ENCODE measurements at places on chromosomes 11 and 22. TPM values are rescaled to one million over a fixed set of nuclear protein-coding genes. Genes with fewer than 3 reads are reported as not detected.
A peak's percentile ranks its signal among the peaks of the same experiment; 100 is the strongest.

- H3K27ac ChIP-seq: no peak overlapping the region
- no peaks in the 10 kb centered on the region for H3K27me3 ChIP-seq
- no peaks in the 10 kb centered on the region for H3K4me1 ChIP-seq
- H3K36me3 ChIP-seq: no peaks in the 10 kb centered on the region
Observed at GRCh38 chr11:126561327-126561893, 205.9 kb downstream of the ST3GAL4 start.

- H3K27ac ChIP-seq: no peak overlapping the region
- H3K36me3 ChIP-seq: peaks cover 35% of the 10 kb centered on the region
- peaks cover 6% of the 10 kb centered on the region for H3K4me1 ChIP-seq
- no peak for DNase-seq
- no peaks in the 10 kb centered on the region for H3K27me3 ChIP-seq
Observed at GRCh38 chr22:24337894-24338645, 67.4 kb downstream of the SPECC1L start.

DNA sequence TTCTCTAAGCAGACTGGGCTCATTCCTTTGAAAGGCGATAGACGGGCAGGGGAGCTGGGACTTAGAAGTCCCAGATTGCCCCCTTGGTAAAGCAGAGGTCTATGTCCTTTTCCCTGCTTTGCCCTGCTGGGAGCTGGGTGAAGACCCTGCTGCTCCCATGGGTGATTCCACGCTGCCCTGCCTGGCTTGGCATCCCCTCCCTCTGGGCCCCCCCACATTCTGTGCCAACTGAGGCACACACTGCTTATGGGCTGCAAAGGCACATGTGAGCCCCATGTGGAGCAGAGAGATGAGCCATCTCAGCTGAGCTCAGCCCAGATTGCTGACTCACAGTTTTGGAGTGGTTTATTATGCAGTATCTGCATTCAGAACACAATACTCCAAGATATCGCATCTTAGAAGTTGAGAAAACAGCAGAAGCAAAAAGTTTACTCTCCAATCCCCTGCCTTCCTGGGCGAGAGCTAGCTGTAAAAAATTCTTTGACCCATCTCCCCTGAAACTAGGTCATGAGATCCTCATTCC lies 127.2 kb downstream of the ST3GAL4 start:
- no peaks in the 10 kb centered on the region for H3K36me3 ChIP-seq
- no peak overlapping the region for H3K27ac ChIP-seq
- DNase-seq: no peak

- H3K4me1 ChIP-seq: no peaks in the 10 kb centered on the region
- H3K27me3 ChIP-seq: no peaks in the 10 kb centered on the region
- H3K4me3 ChIP-seq: no peak overlapping the region
- no peak overlapping the region for H3K27ac ChIP-seq
Observed at GRCh38 chr11:128181088-128181480, 406.3 kb downstream of the ETS1 start.

PGAP2 gene
- 18.4 TPM for total RNA-seq

DNA sequence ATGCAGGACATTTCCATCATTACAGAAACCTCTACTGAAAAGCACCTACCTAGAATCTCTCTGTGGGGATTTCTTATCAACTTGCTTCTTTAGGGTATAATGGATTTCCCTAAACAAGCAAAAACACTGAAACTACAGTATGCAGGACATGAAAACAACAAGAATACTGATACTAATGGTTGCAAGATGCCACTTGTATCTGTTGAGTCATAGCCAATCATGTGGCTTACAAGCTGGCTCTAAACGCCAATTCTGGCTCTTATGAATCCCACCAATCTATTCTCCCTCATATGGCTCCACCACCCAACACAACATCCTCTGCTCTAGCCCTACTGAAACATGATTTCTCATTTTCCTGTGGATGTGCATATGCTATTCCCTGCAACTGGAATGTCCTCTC lies 22.6 kb downstream of the TENM4 start:
- H3K27ac ChIP-seq: no peak overlapping the region
- H3K4me3 ChIP-seq: no peak overlapping the region
- H3K27me3 ChIP-seq: no peaks in the 10 kb centered on the region

DNA sequence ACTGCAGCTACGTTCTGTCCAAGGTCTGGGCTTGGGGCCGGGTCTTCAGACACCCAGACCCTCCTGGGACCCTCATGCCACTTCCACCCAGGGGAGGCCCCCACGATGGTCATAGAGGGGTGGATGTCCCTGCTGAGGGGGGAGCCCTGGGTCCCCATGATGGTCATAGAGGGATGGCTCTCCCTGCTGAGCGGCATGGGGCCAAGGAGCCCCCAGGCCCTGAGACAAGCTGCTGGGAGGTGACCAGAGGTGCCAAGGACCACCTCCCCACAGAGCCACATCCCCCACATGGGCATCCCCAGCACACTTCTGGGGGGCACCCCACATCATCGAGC lies 7.2 kb downstream of the MUC5B start:
- H3K36me3 ChIP-seq: no peaks in the 10 kb centered on the region
- no peak overlapping the region for H3K4me3 ChIP-seq
- no peaks in the 10 kb centered on the region for H3K27me3 ChIP-seq
- no peaks in the 10 kb centered on the region for H3K4me1 ChIP-seq
- no peak for DNase-seq

NLRP14 gene
- not detected for total RNA-seq

DNA sequence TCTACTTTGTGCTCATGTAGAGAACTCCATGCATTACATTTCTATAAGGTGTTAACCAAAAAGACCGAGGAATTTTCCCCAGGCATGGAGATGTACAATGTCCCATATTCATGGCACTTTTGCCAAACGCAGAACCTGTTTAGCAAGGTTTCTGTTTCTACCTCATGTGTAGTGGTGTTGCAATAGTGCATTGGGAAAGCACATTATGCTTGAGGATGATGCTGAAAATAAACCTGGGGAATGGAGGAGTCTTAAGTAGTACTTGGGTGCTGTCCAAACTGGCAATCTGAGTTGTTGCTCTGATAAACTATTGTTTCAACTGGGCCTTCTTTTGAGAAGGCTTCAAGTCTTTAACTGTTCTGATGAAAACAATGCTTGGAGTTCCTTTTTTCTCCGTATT lies 11.5 kb upstream of the MUC15 start:
- H3K4me1 ChIP-seq: no peaks in the 10 kb centered on the region
- H3K27ac ChIP-seq: no peak overlapping the region
- DNase-seq: no peak
- H3K4me3 ChIP-seq: no peak overlapping the region

- H3K4me1 ChIP-seq: no peaks in the 10 kb centered on the region
- H3K27me3 ChIP-seq: no peaks in the 10 kb centered on the region
- no peak overlapping the region for H3K27ac ChIP-seq
- H3K36me3 ChIP-seq: no peaks in the 10 kb centered on the region
Observed at GRCh38 chr11:69582756-69583467, 58.0 kb upstream of the CCND1 start.

DAGLA gene
- total RNA-seq: 0.44 TPM

DNA sequence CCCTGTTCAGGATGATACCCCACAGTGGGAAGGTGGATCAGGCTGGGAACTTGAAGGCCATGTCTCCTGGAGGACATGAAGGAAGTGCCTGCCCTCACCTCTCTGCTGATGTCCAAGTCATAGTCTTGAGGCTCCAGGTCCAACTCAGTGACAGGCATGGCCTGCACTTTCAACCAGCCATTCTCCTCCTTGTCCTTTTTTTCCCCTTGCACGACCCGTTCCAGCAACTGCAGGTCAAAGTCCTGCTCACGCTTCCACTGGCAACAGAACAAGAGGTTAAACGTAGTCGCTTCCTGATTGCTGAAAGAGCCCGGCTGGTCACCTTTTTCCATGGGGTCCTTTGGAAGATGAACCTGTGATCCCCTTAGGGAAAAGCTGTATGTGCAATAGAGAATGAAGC lies 47.7 kb downstream of the C11orf58 start:
- no peak overlapping the region for H3K27ac ChIP-seq
- no peaks in the 10 kb centered on the region for H3K36me3 ChIP-seq
- DNase-seq: no peak
- no peaks in the 10 kb centered on the region for H3K27me3 ChIP-seq
- H3K4me1 ChIP-seq: peaks cover under 1% of the 10 kb centered on the region

- H3K4me3 ChIP-seq: no peak overlapping the region
- no peak for DNase-seq
- H3K27ac ChIP-seq: no peak overlapping the region
Observed at GRCh38 chr11:23284631-23285030, 424.4 kb upstream of the CCDC179 start.

- H3K27me3 ChIP-seq: no peaks in the 10 kb centered on the region
- DNase-seq: no peak
- H3K27ac ChIP-seq: no peak overlapping the region
- H3K4me3 ChIP-seq: no peak overlapping the region
- no peaks in the 10 kb centered on the region for H3K36me3 ChIP-seq
Observed at GRCh38 chr11:88404932-88405710, 67.6 kb upstream of the CTSC start.

GRCh38 chr22:30424534-30425326 lies 838 bp upstream of the MTFP1 start:
- peak overlapping the region; percentile 71 for H3K4me3 ChIP-seq
- H3K36me3 ChIP-seq: no peaks in the 10 kb centered on the region
- DNase-seq: no peak
- H3K27ac ChIP-seq: peak overlapping the region; percentile 89

API5 gene
- 101 TPM for total RNA-seq

- DNase-seq: no peak
- no peaks in the 10 kb centered on the region for H3K4me1 ChIP-seq
- no peak overlapping the region for H3K4me3 ChIP-seq
- no peak overlapping the region for H3K27ac ChIP-seq
Observed at GRCh38 chr11:38791346-38791961, 2193.4 kb upstream of the RAG2 start.

OR2AG2 gene
- not detected for total RNA-seq

- H3K27me3 ChIP-seq: no peaks in the 10 kb centered on the region
- H3K4me3 ChIP-seq: no peak overlapping the region
- no peak overlapping the region for H3K27ac ChIP-seq
Observed at GRCh38 chr22:20783300-20783673, 9.4 kb downstream of the SERPIND1 start.

DNA sequence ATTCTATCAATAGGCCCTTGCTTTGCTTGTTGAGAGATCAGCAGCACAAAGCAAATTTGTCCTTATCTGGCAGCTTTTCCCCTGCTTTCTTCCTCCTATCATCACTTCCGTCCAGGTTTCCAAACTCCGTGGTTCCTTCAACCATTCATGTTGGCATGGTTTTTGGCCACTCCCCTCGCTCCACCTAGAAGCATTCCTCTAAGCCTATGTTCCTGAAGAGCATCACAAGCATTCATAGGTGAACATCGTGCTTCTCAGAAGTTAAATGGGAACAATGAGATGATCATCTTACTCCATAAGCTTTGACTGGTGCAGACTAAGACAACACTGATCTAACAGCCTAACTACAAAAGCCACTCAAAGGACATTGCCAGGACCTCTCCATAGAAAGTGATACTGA lies 86.3 kb downstream of the ETS1 start:
- peaks cover 99% of the 10 kb centered on the region for H3K4me1 ChIP-seq
- H3K4me3 ChIP-seq: peak overlapping the region; percentile 7
- H3K27me3 ChIP-seq: no peaks in the 10 kb centered on the region
- DNase-seq: no peak
- H3K27ac ChIP-seq: peak overlapping the region; percentile 89
- peaks cover 26% of the 10 kb centered on the region for H3K36me3 ChIP-seq

OR5D14 gene
- total RNA-seq: not detected

GRCh38 chr11:120128392-120129119 lies 9.4 kb downstream of the TRIM29 start:
- H3K36me3 ChIP-seq: no peaks in the 10 kb centered on the region
- H3K27ac ChIP-seq: no peak overlapping the region
- no peaks in the 10 kb centered on the region for H3K27me3 ChIP-seq
- H3K4me1 ChIP-seq: no peaks in the 10 kb centered on the region

PSMC3 gene
- total RNA-seq: 59.6 TPM

MS4A8 gene
- total RNA-seq: not detected

GRCh38 chr11:10891151-10891720 lies 33.4 kb upstream of the ZBED5 start:
- no peak overlapping the region for H3K27ac ChIP-seq
- DNase-seq: no peak
- no peak overlapping the region for H3K4me3 ChIP-seq
- no peaks in the 10 kb centered on the region for H3K27me3 ChIP-seq
- no peaks in the 10 kb centered on the region for H3K4me1 ChIP-seq

CRYBA4 gene
- total RNA-seq: not detected

C11orf65 gene
- 0.30 TPM for total RNA-seq

GRCh38 chr11:21564095-21564494 lies 628.8 kb upstream of the ANO5 start:
- H3K4me3 ChIP-seq: no peak overlapping the region
- no peaks in the 10 kb centered on the region for H3K36me3 ChIP-seq
- no peaks in the 10 kb centered on the region for H3K4me1 ChIP-seq
- no peak for DNase-seq
- H3K27me3 ChIP-seq: no peaks in the 10 kb centered on the region

GRCh38 chr22:43881091-43882061 lies 10.4 kb downstream of the PNPLA5 start:
- H3K27ac ChIP-seq: no peak overlapping the region
- no peaks in the 10 kb centered on the region for H3K36me3 ChIP-seq
- H3K4me3 ChIP-seq: no peak overlapping the region
- DNase-seq: no peak
- no peaks in the 10 kb centered on the region for H3K4me1 ChIP-seq
- H3K27me3 ChIP-seq: no peaks in the 10 kb centered on the region

DNA sequence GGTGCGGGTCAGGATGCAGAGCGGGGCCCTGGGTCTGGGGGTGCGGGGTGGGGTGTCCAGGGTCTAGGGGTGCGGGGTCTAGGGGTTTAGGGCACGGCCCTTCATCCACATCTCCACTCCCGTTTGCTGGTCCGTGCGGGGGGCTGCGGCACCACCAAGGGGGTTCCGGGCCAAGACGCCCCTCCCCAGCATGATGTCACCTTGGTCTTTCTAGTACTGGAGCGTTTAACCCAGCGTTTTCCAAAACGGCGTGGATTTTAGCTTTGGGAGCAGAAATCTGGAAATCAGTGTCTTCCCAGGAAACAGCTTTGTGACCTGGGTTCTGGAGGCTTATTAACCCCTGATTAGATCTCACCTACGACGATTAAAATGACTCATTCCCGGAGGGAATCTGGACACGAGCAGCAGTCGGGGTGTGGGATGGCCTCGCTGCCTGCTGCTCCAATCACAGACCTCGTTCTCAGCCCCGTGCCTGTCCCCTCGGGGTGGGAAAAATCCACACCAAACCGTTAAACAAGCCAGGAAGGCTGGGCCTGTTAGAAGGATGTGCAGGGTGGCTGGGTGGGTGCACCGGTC lies 759 bp downstream of the AP2A2 start:
- DNase-seq: no peak
- H3K27me3 ChIP-seq: no peaks in the 10 kb centered on the region
- no peaks in the 10 kb centered on the region for H3K36me3 ChIP-seq
- peaks cover 46% of the 10 kb centered on the region for H3K4me1 ChIP-seq
- H3K4me3 ChIP-seq: peak overlapping the region; percentile 52
- peak overlapping the region; percentile 52 for H3K27ac ChIP-seq

Data from CD4-positive, alpha-beta memory T cell (primary cell).